Activated naive CD8-positive, alpha-beta T cell treated with anti-CD3 and anti-CD28 coated beads, Interleukin-2, amount 50 U/mL, for 16 hours (primary cell): ENCODE measurements at places on chromosomes 16 and 17.

GRCh38 chr17:82826211-82826610 is 13.6 kb downstream of the ZNF750 start:
- no peak for DNase-seq

- no peak for DNase-seq
Measured at GRCh38 chr17:68456339-68457167, 743 bp downstream of the WIPI1 start.

- no peak for DNase-seq
Measured at GRCh38 chr16:86886651-86887050, 308.3 kb downstream of the FOXL1 start.

DNA sequence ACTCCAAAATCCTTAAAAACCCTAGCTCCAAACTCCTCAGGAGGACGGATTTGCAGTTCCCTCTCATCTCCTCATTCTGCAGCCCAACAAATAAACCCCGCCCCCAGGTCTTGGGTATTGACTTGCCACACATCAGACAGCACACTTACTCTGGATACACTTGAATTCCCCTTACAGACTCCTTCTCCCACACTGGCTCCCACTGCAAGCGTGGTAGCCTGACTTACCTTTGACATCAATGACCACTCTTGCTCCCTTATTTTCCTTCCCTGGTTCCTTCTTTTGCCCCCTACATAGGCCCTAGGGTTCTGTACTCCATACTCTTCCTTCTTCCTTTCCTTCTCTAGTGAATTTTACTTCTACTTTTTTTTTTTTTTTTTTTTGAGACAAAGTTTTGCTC is 7.5 kb downstream of the RFFL start:
- no peak for DNase-seq

DNA sequence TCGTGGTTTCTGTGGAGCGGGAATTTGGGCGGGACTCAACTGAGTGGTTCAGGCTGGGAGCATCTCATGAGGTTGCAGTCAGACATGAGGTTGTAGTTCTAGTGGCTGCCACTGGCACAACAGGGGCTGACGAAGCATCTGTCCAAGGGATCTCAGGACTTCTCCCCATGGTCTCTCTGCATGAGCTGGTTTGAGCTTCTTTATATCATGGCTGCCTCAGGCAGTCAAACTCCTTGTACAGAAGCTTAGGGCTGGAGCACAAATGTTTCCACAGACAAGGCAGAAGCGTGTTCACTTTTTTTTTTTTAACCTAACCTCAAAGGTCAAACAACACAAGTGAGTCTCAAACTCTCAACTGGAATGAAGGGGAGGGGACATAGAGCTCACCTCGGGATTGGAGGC is 243.3 kb downstream of the MSI2 start:
- DNase-seq = no peak
